HCT116 (cell line): ENCODE measurements at places on chromosomes 1 and 21. TPM values are rescaled to one million over a fixed set of nuclear protein-coding genes. Genes with fewer than 3 reads are reported as not detected.

Gene CLCA4
- not detected for total RNA-seq

Gene CALML6
- 2.3 TPM for total RNA-seq

Gene FAM76A
- total RNA-seq: 9.6 TPM

Gene PLCH2
- 2.0 TPM for total RNA-seq

Gene POU2F1
- 24.5 TPM for total RNA-seq

Gene OLIG2
- not detected for total RNA-seq

- DNase-seq: no peak
These were observed 5.0 kb downstream of the CHRNB2 start for GRCh38 chr1:154572468-154573167.

DNA sequence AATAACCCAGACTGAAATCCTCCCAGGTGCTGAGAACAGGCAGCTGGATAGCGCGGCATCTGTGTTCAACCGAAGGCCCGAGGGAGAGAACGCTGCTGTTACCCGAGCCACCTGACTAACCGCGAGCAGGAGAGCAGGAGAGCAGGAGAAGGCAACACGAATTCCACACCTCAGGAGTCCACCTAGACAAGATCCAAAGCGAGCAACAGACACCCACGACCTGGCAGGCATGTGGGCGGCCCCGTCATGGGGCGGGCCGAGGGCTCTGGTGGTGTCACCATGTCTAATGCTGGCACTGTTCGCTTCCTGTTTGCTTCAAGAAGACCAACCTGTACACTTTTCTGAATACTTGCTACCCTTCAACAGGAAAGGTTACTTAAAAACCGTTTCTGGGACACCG lies 20.9 kb upstream of the SPATC1L start:
- DNase-seq: no peak

GRCh38 chr1:54290506-54291184 lies 90.7 kb downstream of the MRPL37 start:
- DNase-seq: no peak

DNA sequence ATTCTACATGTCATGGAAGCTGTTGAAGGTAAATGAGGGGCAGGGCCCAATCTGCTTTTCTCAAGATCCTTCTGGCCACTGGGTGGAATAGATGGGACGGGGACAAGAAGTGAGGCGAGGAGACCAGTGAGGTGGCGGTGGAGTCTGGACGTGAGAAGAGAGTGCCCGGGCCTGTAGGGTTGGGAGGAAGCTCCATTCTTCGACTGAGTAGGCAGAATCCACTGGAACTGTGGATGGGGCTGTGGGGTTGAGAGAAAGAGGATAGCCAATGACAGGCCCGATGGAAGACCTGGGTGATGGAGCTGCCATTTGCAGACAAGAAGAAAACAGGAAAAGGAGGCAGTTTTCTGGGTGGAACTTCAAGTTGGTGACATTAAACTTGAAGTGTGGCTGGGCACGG lies 10.3 kb downstream of the SLC1A7 start:
- no peak for DNase-seq

DNA sequence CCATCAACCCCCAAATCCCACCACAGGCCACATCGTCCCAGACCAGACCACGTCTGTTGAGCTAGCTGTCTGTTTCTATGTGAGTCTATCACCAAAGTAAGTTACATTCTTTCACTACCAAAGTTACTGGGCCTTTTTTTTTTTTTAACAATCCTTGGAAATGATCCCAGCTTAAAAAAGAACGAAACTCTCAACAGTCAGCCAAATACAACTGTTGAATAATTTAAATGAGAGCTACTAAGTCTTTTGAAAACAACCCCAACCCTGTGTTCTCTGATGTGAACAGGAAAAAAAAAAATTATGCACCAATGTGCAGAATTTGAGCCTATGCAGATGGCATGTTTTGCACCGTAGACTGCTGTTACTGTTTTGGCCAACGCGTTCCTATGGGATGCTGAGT lies 134.0 kb upstream of the ETS2 start:
- no peak for DNase-seq

- no peak for DNase-seq
These were observed 184.4 kb downstream of the C1orf94 start for GRCh38 chr1:34361121-34361520.

- no peak for DNase-seq
These were observed 6.5 kb downstream of the KRTCAP2 start for GRCh38 chr1:155166471-155167165.

GRCh38 chr1:100931716-100932115 lies 35.8 kb downstream of the SLC30A7 start:
- DNase-seq: no peak

GRCh38 chr1:65625528-65625927 lies 167.2 kb upstream of the PDE4B start:
- DNase-seq: no peak

DNA sequence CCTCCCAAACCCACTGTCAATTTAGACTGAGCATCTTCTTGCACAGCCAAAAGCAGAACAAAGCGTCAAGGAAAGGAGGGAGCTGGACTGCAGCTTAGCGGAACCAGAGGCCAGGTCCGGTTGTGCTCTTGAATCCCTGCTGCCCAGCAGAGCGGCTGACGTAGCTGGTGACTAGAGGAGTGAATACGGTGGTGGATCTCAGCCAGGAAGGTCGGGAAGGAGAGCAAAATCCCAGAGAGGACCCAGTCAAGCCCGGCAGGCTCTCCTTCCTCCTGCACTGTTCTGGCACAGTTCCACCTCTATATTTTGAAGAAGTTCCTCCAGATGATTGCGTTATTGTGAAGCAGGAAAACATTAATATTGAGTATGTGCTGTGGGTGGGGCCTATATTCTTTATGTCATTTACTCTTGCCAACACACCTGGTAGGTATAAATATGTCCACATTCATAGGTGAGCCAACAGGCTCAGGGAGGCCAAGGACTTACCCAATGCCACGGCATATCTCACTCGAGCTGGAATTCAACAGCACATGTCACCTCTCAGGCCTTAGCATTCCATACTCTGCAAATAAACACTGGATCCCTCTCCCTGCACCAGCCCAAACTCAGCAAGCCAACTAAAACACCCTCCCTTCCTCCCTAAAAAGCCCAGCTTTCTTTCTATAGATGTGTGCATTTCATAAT lies 23.6 kb upstream of the ABCB10 start:
- DNase-seq: no peak

DNA sequence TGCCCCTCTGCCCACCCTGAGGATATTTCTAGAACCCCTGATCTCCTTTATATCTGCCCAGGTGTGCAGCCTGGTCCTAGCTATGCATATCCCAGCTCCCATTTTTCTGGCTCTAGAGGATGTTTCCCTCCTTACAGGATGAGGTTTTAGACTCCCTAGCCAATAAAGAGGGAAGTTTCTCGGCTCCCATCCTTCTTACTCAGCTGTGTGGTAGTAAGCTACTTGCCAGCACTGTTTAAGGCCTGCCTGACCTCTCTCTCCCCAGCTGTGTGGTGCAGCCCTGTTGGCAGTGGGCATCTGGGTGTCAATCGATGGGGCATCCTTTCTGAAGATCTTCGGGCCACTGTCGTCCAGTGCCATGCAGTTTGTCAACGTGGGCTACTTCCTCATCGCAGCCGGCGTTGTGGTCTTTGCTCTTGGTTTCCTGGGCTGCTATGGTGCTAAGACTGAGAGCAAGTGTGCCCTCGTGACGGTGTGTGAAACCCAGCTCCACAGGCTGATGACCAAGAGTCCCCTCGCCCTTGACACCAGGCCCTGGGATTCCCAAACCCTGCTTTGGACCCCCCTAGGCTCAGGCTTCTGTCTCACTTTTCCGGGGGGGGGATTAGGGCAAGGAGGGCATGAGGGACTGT lies 7.8 kb upstream of the P3R3URF start:
- DNase-seq: no peak

GRCh38 chr1:228767636-228768354 lies 32.5 kb downstream of the RHOU start:
- no peak for DNase-seq

DNA sequence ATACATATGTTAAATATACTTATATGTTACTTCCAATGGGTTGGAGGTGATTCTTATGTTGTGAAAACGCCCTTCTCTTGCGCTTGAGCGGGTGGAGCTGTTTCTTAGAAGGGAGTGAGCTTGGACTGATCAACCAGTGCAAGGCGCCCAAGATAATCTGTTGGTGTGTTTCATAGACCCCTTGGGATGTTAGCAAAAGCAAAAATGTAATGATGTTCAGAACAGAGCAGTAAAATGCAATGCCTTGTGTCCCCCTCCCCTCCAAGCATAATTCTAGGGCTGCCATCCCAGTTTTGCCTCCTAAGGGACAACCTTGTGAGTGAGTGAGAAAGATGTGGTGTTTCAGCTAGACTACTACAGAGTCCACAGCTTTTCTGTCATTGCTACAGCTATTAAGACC lies 6.2 kb upstream of the CD34 start:
- DNase-seq: no peak
